Stimulated activated memory B cell treated with anti-CD40 and anti-IgM and Interleukin-4, amounts not matched to agents 10 μg/mL and 1 μg/mL and 100 μg/mL, for 72 hours (primary cell): ENCODE measurements at places on chromosomes 16 and 17.

DNA sequence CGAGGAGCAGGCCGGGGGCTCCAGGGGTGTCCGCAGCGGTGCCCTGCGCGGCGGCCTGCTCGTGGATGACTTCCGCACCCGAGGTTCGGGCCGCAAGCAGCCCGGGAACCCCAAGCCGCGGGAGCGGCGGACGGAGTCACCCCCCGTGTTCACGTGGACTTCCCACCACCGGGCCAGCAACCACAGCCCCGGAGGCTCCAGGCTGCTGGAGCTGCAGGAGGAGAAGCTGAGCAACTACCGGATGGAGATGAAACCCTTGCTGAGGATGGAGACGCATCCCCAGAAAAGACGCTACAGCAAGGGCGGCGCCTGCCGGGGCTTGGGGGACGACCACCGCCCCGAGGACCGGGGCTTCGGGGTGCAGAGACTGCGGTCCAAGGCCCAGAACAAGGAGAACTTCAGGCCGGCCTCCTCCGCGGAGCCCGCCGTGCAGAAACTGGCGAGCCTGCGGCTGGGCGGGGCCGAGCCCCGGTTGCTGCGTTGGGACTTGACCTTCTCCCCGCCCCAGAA lies 75.8 kb downstream of the KLHDC4 start:
- no peak for ATAC-seq

DNA sequence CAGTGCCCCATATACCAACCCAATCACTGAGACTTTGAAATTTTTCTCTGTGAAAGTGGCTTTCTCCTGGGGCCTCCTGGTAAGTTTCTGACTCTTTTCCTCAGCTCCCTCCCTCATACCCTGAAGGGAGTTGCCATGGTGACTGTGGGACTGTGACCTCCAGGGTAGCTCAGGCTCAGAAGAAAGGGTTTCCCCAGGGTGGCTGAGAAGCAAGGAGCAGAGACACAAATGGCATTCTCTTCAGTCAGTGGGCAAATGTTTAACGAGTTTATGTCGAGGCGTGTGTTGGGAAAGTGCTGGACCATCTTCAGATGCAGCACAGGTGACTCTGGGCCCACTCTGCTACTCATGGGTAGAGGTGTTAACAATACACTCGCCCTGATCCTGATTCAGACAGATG lies 46.8 kb downstream of the MRPS23 start:
- no peak for ATAC-seq

DNA sequence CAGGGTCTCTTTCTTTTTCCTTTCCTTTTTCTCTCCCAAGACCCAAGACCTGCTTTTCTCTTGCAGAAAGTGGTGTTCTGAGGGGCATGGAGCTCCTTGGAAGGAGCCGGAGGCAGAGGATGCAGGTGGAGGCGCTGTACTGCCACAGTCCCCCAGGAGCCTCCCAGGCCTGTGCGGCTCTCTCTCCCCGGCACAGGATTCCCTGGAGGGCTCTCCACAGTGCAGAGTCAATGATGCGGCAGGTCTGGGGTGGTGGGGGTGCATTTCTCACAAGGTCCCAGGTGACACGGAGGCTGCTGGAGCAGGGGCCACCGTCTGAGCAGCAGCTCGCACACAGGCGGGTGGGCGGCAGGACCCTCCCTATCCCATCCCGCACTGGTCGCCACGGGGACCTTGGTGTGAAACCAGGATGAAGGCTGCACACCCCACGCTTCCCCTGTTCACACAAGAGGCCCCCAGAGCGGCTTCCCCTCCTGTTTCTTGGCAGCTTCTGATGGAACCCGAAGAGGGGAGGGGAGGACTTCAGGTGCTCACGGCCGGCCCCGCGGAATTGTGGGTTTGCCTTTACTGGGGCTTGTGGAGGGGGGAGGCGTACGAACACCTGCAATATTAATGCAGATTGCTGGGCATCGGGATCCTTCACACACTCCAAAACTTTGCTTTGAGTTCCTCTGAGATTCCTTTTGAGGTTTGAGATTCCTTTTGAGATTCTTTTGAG lies 186.9 kb downstream of the ENGASE start:
- ATAC-seq = no peak

DNA sequence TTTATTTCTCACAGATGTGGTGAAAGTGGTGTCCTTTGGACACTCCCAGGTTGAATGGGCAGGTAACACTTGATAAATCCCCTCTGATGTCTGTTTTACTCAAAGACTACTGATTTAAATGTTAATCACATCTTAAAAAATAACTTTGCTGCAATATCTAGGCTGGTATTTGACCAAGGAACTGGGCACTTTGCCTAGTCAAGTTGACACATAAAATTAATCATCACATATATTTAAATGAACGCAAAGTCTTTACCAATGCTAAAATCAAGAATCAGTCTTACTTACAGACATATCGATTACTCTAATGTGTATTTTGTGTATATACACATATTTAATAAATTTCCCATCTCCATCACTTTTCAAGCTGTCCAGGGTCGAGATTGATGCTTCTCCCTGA lies 7.0 kb downstream of the MT2A start:
- no peak for ATAC-seq

- ATAC-seq = no peak
Observed at GRCh38 chr17:48357779-48358602, 72.0 kb downstream of the SKAP1 start.

DNA sequence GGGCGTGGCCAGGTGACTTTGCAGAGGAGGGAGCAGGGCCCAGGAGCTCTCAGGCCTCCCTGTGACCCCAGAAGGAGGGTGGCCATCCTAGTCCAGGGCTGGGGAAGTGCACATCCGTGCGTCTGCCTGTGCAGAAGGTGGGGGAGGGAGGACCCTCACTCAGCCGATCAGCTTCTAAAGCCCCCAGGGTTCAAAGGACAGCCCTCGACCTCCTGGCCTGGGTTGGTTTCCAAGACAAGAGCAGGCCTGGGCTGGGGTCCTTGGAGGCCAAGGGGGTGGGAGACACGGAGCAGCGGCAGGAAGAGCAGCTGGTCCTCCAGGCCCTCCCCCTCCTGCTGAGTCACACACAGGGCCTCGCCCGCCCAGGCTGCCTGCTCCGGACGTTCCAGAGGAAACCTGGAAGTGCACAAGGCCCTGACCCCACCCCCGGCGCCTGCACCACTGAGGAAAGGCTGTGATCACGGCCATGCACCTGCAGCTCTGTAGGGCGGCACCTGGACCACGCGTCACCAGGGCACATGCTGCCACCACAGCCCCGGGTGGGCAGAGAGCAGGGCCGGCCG lies 67.1 kb upstream of the ZNF469 start:
- peak; percentile 24 for ATAC-seq

- no peak for ATAC-seq
Observed at GRCh38 chr17:72192800-72193192, 72.0 kb downstream of the SOX9 start.

DNA sequence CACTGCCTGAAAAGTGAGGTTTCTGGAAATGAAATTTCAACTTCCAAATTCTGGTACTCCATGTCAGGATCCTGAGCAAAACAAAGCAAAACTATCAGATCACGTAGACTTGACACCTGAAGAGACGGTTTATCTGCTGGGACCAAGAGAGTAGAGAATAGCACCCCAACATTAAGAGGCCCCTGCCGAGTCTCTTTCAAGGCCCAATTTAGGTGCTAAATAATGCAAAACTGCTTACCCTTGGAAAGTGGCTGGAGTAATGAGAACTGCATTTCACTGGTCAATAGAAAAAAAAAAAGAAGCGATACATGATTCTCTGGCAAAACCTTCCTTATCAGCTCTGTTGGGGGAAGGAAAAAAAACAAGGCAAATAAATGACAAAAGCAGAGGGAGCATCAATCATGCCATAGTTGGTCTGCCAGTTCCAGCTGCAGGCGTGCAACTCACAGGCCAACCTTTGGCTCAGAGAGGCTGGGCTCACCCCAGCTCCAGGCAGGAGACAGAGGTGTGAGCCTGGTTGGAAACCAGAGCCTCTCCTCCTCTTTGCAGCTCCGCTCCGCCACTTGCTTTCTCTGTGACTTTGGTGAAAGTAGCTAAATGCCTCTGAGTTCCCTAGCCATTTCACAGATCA lies 595.2 kb downstream of the TOX3 start:
- ATAC-seq = no peak

GRCh38 chr17:52930581-52930980 lies 772.1 kb upstream of the CA10 start:
- no peak for ATAC-seq

- ATAC-seq = no peak
Observed at GRCh38 chr17:74750327-74751069, 2.1 kb downstream of the NHERF1 start.

DNA sequence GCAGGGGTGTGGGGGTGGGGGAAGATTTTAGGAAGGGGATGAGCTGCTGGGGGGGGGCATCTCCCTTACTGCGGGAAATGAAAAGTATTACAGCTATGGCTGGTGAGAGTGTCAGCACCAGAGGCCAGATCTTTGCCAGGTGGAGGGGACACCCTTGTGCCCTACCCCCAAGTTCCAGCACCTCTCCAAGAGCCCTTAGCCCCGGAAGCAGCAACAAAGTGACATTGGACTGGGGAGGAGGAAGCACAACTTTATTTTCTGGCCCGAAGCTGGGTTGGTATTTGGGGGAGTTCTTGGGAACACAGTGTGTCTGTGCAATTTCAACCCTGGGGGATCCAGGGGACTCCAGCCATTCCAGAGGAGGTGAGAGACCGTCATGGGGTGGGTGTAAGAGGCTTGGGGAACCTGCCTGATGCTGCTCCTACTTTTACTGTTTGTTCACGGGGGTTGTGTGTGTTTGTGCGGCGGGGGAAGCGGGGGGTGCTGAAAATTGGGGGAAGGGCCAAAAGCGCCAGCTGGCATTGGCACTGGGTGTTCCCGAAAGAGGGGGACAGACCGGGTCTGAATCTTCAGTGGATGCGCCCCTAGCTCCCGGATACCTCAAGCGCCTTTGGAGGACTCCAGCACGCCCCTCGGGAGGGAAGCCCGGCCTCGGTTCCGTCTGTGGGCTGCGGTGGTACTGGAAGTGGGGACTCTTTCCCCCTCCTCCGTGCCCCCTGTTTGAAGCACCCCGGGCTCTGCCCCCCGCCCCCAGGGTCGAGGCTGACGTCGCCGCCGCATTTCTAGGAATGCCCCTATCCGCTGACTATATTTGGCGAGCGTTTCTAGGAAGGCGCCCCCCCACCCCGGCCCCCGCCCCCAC lies 230.3 kb downstream of the MRTFB start:
- ATAC-seq = peak; percentile 19

GRCh38 chr17:80068301-80069222 lies 32.1 kb downstream of the CCDC40 start:
- no peak for ATAC-seq

- ATAC-seq = peak; percentile 56
Observed at GRCh38 chr17:76540381-76541300, 797 bp downstream of the PRCD start.

- peak; percentile 58 for ATAC-seq
Observed at GRCh38 chr17:68060336-68060735, 24.8 kb downstream of the KPNA2 start.

DNA sequence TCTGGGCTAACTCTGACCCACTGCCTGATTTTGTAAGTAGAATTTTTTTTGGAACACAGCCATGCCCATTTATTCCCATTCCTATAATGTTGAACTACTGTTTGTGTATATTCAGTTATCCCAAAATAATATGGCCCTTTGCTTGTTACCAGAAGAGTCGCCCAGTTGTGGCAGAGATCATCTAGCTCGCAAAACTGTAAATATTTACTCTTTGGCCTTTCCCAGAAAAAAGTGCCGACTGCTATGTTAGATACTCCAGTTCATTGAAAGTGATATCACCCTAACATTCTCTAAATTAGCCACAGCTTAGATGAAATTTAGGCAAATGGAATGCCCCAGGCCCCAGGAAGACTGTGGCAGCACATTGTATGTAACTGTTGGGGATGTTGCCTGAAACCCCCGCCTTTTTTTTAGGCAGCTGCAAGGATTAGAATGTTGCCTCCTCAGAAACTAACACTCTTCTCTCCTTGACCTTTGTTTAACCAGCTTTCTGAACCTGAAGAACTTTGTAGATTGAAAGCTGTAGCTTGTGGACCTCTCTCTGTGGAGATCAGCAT lies 19.1 kb downstream of the WWOX start:
- ATAC-seq = no peak

DNA sequence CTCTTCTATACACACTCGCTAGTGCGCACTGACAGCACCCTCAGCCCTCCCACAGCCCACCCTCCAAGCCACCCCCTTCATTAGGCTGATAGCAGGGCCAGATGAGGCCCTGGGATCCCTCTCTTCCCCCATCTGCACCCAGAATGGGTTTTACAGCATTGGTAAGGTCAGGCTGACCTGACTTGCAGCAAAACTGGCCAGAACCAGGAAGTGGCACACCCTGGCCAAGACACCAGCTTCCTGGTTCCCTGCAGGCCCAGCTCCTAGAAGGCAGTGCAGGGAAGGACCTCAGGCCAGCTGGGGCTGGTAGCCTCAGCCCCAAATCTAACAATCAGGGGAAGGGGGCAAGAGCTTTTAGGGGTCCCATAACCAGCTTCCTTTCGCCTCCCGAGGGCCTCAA lies 50.0 kb upstream of the MRPS23 start:
- no peak for ATAC-seq

DNA sequence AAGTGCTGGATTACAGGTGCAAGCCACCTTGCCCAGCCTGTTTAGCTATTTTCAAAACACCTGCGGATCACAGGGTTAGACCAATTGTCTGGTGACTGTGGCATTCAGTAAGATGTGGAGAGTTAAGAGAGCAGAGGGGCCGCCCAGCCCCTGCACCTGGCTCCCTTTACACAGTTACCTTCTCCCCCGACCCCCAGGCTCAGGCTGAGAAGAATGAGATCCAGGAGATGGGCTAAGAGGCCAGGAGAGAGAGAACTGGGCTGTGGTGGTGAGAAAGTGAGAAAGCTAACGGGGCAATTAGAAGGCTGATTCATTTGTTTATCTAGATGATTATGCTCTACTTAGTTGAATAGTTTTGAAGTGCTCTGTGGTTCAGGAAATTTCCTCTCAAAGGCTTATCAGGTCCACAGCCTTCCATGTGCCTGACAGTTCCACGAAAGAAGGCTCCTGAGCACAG lies 67.8 kb upstream of the AXIN2 start:
- ATAC-seq = no peak

GRCh38 chr17:30586818-30587595 lies 109.8 kb downstream of the GOSR1 start:
- ATAC-seq = no peak

- ATAC-seq = no peak
Observed at GRCh38 chr17:15121426-15121825, 143.7 kb downstream of the PMP22 start.

DNA sequence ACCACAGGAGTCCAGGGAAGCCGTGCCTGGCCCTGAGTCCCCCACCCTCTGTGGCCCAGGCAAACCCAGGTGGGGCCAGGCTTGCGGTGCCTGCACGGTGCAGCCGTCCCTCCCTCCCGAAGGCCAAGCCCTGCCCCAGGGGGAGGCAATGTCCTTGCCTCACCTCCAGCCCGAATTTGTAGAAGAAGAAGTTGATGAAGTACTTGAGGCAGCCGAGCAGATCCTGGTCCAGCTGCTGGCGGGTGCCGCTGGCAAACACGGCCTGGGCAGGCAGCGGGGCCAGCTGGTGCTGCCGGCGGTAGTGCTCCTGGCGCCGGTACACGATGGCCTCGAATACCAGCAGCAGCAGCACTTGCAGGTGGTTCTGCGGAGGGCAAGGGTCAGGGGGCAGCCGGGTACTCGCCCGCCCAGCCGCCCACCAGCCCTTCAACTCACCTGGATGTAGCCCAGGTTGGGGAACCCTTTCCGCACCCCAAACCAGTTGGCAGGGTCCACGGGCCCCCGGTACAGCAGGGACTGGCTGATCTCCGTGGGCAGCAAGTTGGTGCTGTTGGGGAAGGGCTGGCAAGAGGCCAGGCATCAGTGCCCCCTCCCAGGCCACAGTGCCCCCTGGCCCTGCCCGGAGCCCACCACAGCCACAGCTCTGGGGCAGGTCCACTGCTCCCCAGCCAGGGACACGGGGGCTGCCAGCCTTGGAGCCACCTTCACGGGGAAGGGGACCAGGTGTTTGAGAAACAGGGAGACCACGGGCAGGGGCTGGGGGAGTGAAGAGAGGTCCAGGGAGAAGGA lies 26.1 kb downstream of the CTU2 start:
- ATAC-seq = no peak

- no peak for ATAC-seq
Observed at GRCh38 chr17:69945698-69946185, 129.3 kb upstream of the KCNJ16 start.
